PC-9 (cell line): ENCODE measurements at places on chromosomes 4 and X.

DNA sequence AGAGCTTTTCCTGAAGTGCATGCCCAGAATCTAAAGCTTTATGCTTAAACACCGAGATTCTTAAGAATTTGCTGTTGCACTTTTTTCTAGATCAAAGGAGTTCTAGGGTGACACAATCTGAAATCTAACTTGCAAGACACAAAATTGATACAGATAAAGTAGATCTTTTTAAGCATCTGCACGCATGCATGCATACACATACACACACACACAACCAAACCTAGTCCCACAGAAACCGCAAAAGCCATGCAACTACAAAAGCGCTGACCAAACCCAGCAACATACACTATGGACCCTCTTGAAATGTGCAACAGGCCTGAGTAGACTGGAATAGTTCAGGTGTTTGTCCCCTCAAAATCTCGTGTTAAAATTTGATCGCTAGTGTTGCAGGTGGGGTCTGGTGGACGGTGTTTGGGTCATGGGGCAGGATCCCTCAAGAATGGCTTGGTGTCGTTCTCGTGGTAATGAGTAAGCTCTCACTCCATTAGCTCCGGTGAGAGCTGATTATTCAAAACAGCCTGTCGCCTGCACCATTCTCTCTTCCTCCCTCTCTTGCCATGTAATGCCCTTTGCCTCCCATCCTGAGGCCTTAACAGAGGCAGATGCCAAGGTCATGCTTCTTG is 52.7 kb downstream of the IRF2 start:
- DNase-seq: no peak

DNA sequence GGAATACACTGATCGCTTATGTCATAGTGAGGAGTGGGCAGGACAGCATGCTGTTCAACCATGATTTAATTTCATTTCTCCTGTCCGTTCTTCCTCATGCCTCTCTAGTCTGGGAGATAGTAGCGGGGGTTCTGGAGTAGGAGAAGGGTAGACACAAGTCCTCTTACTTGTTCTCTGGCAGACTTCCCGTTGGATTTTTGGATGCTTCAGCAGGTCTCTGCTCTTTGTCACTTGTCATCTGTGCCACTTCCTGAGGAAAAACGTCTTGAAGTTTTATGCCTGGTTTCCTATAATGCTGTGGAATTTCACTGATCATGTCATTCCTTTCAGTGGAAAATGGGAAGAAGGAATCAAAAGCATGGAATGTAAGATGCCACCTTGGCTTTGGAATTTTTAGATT is 154.7 kb downstream of the GATB start:
- no peak for DNase-seq

GRCh38 chrX:68488657-68489056 is 10.2 kb upstream of the YIPF6 start:
- DNase-seq: no peak

DNA sequence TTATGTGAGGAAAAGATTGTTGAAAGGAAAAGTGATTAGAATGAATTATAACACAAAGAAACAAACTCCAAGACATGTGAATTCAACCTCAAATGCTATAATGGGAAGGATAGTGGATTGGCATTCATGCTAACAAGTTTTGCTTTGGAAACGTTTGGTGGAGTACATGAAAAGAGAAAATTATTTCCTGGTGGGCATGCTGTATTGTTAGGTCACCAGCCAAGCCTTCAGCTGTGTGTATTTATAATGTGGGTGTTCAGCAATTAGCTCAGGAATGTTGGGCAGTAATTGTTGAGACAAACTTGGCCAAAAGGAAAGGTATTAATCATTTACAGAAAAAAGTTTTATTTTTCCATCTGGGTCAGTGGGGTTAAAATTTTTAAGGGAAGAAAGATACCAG is 198.9 kb upstream of the ARSJ start:
- no peak for DNase-seq

- DNase-seq: peak; percentile 5
These were observed 45.8 kb upstream of the IL21 start for GRCh38 chr4:122666527-122667245.

DNA sequence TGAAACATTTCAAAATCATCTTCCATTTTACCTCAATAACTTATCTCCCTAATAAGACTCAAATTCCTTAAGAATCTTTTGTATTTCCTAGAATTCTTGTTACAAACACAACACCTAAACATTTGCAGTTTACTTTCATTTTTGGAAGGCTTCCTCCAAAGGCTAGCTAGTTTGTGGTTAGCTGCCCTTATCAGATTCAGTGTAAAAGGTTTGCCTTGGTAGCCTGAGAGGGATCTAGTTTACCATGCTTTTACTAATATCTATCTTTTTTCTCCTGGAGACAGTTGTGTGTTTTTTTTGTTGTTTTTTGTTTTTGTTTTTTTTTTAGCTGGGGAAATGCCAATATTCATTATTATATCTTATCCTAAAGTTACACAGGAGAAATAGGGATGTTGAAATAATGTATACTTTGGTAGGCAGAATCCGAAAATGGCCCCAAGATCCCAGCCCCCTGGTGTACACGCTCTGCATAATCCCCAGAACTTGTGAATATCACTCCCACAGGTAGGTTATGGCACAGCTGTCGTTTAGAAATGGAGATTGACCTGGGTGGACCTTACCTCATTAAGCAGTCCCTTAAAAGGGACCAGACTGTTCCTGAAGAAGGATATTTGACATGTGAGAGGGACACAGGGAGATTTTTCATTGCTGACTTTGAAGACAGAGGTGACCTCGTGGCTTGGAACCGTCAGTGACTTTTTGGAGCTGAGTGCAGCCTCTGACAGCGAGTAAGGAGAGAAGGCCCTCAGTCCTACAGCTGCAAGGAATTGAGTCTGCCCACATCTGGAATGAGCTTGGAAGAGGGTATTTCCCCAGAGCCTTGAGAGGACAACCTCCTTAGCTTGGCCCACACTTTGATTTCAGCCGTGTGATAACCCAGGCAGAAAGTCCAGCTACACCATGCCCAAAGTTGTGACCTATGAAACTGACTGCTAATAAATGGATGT is 33.4 kb downstream of the SEPTIN11 start:
- DNase-seq: no peak
